ENCODE measurements at places on chromosomes 16 and 17.

GRCh38 chr17:48037036-48037837, at the start of gene COPZ2:
Gene COPZ2, minus strand, starts transcription at chr17:48037797. Its CDS starts 20 bp downstream, at chr17:48037777.
- peak; percentile 53 for DNase-seq

GRCh38 chr16:75702242-75702641, 981 bp upstream of the DUXB start:
- no peak for DNase-seq

- DNase-seq, result no peak
These were observed 55.6 kb downstream of the MPRIP start for GRCh38 chr17:17097763-17098345.

GRCh38 chr16:67760206-67760955, 41.3 kb upstream of the GFOD2 start:
- DNase-seq, result no peak

DNA sequence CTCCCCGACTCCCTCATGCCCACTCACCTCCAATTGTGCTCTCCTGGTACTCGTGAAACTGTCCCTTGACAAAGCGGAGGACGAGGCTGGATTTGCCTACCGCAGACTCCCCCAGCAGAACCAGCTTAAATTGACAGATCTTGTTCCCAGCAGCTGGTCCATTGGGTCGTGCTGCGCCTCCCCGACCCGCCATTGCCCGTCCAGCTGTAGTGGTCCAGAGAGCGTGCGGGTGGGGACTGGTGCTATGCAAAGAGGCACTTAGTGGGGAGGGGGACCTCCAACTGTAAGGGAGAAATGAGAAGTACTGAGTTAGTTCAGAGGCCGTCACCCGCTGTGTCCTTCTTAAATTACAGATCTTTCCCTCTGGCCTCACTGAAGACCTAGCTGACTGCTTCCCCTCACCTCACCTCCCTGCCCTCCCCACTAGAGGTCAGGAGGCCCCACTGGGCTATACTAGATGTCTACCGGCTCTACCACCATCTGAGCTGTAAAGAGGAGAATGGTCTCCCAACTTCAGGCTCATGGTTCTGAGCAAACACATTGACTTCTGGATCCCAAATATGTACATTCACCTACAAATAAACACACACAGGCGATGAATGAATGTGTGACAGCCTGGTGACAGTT, 7.8 kb downstream of the HSPB9 start:
- DNase-seq, result no peak

DNA sequence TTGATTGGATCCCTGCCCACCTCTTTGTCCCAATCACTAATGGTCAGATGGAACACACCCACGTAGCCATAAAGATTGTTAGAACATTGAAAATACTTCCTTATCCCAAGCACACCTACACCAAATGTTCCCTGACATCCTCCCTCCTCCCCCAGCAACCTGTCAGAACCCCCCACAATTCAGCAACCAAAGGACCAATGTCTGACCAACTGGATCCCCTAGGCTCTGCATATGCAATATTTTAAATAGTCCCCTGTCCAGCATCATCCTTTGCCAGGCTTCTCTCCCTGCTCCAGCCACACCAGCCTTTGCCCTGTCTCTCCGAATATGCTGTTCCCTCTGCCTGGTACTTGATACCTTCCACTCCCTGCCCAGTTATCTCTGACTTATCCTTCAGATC, 54.9 kb upstream of the CES5A start:
- DNase-seq, result no peak

- no peak for DNase-seq
These were observed 47.9 kb downstream of the GINS3 start for GRCh38 chr16:58440131-58440530.

GRCh38 chr17:32323811-32324491, 18.0 kb downstream of the C17orf75 start:
- DNase-seq, result no peak

- no peak for DNase-seq
These were observed 273.5 kb upstream of the IRX5 start for GRCh38 chr16:54657058-54657708.

DNA sequence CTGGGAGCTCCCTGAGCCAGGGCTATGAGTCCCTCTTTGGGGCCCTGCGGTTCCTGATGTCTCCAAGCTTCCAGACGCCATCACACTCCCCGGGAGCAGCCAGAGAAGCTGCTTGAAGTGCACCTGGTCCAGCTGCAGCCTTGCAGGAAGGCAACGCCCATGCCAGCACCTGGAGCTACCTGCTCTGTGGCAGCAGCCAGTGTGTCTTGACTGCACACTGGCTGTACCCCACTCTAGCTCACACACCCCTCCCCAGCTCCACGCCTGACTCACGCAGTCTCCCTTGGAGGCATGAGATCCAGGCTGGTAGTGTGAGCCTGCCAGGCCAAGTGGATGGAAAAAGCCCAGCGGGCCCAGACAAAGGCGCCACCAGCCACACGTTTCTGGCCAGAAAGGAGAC, 63.3 kb downstream of the USP32 start:
- no peak for DNase-seq

- DNase-seq, result no peak
These were observed 303.2 kb downstream of the MAF start for GRCh38 chr16:79297296-79297695.

DNA sequence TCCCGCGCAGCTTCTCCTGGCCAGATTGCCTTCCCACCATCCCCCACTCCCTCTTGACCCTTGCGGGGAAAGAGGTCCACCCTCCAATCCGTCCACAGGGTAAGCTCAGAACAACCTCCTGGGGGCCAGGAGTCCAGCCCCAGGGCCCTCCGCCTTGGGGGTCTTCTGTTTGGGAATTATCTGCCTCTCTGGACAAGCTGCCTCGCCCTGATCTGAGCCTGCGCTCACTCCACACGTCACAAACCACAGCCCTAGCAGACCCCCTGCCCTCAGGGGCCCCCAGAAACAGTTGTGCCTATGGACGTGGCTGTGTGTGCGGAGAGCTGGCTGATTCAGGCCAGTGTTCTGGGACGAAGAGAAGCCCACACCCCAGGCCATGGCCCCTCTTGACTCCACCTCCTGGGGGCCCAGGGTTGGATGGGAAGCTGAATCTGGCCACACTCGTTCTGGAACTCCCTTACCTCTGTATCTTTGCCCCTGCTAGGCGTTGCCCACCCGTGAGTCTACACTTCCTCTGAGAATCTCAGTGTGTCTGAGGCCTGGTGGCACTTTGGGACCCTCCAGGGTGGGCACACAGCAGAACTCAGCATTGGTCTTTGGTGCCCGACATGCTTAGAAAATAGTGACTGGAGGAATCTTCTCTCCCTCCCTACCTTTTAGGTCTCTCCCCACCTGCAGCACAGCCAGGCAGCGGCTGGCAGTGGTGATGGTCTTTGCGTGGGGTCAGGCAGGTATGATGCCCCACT, 119.9 kb upstream of the SMURF2 start:
- no peak for DNase-seq

DNA sequence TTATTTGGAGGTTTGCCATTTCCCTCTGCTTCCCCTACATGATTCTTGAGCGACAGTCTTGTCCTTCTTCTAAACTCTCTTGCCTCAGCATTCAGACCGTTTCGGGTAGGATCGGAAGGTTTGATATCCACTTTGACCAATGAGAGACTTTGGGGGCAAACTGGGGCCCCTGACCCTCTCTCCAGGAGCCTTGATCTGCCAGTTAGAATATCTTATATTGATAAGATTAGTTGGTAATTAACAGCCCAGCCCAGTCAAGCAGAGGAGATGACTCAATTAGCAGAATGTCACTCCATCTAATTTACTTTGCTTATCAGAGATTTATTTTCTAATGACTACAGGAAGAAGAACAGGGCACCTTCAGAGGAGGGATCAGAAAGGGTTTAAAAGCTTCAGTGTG, 532.8 kb downstream of the XYLT1 start:
- peak; percentile 6 for DNase-seq

DNA sequence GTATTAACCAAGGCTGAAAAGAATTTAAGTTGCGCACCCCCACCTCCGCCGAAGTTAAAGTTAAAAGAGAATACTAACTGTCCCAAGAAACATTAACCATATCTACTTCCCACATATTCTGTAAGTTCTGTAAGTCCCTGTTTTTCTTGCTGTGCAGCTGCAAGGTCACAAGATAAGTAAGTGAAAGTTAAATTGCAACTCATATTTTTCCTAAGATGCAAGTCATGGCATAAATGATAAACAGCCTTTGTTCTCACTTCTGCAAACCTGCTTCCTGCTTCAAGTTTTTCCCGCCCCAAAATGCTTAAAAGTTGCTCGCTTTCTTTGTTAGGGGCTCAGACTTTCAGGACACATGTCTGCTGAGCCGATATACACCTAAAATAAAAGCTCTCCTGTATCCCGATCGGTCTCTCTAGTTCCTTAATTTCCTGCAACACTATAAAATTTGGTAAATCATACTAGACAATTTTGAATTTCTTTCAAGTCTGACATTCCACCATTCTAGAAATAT, 32.6 kb upstream of the ABCA9 start:
- no peak for DNase-seq

- no peak for DNase-seq
These were observed 146.9 kb downstream of the CMIP start for GRCh38 chr16:81591545-81591870.

DNA sequence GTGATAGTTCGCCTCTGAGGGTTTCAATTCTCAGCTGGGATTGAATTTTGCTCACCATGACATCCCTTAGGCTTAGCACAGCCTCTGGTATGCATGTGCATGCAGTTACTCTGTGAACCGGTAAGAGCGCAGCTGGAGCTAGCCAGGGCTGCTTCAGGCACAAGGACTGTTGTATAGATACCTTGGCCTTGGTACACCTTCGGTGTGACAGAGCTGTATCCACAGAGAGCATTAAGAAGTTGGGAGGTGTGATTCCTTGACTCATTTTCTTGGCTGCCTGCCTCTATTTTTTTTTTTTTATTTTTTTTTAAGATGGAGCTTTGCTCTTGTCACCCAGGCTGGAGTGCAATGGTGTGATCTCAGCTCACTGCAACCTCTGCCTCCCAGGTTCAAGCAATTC, 2.2 kb upstream of the NUTF2 start:
- no peak for DNase-seq

DNA sequence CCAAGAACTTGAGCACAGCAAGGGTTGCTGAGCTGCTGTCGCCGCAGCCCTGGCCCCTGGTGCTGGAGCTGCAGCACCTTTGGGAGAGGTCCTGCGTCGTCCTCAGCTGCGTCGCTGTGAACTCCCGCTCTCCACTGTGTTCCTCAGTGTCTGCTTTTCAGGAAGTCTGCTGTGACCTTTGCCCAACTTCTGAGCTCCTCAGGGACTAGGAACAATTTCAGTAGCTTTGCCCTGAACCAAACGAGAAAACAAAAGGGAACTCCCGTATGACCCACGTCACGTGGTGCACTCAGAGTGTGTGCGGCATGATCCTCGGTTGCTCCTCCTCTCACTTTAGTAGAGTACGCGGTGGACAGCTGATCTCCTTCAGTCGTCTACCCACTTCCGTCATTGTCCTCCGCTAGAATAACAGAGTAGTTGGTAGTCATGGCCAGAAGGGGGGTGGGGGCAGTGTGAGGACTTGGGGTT, 44.2 kb downstream of the WDR45B start:
- peak; percentile 83 for DNase-seq

- peak; percentile 78 for DNase-seq
These were observed 110.2 kb upstream of the CACNG5 start for GRCh38 chr17:66724581-66725341.

DNA sequence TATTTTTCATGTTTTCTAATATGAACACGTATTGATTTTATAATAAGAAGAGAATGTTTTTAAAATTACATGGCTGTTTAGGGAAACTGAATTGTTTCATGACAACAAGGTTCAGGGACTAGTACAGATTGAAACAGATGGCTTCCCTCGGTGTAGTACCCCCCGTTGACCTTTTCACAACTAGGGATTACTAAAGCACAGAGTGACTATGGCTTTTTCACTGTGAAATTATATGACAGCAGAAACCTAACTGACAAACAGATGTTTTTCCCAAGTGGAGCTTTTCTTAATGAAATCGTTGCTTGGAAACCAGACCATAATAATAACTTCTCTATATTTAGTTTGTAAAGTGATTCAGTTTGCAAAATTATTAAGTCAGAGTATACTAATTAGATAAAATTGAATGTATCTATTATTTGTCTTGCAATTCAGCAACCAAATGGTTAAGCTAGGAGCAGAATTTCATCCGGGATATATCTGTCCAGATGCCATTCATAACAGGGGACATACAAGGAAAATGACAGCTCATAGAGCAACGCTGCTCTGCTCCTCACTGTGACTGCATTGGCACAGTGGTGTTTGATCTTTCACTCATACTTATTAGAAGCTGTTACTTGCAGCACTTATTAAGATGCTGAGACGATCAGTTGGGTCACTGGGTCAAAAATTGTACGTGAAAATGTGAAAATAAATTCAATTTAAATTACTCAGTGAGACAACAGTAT, 111.7 kb downstream of the TANGO6 start:
- DNase-seq, result no peak

DNA sequence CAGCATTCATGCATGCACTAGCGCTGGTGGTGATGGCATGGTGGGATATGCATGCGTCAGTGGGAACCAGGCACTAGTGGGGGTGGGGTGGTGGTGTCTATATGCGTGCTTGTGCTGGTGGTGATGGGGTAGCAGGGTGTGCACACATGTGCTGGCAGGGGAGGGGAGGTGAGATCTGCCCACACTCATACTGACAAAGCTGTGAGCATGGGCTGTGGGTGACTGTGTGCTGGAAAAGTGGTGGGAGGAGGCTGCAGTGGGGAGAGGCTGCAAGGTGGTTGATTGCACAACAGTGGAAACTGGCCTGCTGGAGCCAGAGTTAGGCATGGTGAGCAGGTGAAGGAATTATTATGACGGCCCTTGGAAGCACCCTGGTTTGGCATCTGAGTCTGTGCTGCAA, 31.3 kb upstream of the TEKT1 start:
- no peak for DNase-seq

DNA sequence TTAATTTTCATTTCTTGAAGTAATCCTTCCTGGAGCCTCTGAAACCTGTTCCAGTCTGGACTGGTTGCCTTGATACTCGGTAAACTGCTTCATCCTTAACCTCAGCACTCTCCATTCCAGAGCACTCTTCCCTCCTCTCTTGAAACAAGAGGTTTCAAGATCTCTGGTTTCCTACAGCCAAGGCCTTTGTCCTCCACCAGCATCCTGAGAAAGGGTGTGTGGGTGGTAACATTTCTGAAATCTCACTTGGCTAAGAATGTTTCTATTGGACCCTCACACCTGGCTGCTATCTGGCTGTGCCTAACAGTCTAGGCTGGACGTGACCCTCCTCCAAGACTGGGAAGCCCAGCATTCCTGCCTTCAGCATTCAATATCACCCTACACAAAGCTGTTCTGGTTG, 99.7 kb downstream of the CYTH1 start:
- peak; percentile 6 for DNase-seq

GRCh38 chr17:45197555-45198334, 23.9 kb upstream of the FMNL1 start:
- DNase-seq, result peak; percentile 88
